ENCODE measurements at places on chromosomes 1 and 21.

DNA sequence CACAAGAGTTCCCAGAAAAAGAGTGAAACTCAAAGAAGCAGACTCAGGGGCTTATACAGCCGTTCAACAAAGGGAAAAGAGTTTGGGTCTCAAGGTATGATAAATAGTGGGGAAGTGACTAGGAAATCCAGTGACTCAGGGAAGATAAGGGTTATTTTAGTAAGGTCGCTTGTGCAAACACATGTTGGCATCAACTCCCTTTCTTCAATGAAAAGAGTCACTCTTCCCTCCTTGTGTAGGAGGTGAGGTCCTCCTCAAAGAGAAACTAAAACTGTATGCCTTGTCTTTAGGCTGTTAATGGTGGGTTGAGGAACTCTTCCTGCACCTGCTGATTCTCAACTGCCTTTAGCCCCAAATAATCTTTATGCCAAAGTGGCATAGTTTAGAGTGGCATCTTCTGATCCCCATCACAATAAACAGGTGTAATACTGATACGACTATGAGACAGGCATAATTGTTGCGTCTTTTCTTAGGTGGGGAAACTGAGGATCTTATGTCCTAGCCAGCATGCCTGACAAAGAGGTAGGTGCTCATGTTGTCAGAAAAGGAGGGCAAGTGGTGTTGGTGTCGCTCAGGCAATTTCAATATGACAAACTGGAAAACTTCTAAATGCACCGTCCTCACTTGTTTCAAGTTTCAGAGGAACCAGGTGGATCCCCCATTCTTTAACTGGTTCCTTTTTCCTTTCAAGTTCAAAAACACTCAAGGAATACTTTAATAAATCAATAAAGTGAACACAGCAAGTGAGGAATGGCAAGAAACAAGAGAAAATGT is 294.1 kb upstream of the RUNX1 start:
- DNase-seq, result no peak

DNA sequence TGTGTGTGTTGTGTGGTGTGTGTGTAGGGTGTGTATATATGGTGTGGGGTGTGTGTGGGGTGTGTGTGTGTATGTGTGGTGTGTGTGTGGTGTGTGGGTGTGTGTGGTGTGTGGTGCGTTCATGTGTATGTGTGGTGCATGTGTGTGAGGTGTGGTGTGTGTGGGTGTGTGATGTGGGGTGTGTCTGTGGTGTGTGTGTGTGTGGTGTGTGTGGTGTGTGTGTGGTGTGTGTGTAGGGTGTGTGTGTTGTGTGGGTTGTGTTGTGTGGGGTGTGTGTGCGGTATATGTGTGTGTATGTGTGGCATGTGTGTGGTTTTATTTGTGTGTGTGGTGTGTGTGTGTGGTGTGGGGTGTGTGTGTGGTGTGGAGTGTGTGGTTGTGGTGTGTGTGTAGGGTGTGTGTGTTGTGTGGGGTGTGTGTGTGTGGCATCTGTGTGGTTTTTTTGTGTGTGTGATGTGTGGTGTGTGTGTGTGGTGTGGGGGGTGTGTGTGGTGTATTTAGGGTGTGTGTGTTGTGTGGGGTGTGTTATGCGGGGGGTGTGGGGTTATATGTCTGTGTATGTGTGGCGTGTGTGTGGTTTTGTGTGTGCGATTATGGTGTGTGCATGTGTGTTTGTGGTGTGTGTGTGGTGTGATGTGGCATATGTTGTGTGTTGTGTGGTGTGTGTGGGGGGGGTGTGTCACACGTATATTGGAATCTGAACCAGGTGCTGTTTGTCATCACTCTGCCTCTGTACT is 17.1 kb upstream of the ZBTB21 start:
- DNase-seq, result no peak

DNA sequence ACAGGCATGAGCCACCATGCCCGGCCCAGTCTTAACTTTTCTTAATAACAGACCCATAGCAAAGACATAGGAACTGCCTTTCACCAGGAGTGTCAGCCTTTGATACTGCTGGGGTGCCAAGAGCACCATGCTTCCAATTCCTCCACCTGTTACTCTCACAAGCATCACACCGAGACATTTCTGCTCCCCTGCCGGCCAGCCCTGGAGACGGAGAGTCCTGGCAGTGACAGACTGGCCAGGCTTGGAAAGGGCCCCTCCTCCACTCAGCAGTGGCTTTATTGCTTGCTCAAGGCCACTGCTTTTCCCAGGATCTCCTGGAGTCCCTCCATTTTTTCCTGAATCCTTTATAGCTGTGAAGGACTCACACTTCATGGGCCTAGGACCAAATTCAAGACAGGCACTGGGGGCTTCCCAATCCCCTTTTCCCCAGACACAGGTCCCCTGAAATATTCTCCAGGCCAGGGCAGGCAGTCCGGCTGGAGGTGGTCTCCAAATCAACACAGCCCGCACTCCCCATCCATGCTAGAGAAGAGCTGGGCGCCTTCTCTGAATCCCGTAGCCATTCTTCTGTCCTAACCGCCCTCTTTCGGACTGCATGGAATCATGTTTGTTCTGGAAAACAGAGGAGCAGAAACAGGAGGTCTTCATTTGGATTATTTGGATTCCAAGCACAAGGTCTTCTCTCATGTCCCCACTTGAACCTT is 25.5 kb upstream of the PTPRF start:
- no peak for DNase-seq

DNA sequence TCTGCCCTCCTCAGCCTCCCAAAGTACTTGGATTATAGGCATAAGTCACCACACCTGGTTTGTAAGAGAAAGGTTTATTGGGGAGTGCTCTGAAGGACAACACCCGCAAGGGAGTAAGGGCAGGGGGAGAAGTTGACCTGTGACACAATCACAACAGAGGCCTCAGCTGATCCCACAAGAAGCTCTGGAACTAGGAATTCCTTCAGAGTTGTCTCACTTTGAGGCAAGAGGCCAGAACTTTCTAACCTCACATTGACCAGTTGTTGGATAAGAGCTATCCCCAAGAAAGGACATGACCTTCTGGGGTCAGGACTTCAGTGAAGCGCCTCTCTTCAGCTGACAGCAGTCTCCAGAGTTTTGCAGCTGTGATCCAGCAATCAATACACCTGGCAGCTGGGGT is 27.4 kb upstream of the RC3H1 start:
- DNase-seq, result no peak

DNA sequence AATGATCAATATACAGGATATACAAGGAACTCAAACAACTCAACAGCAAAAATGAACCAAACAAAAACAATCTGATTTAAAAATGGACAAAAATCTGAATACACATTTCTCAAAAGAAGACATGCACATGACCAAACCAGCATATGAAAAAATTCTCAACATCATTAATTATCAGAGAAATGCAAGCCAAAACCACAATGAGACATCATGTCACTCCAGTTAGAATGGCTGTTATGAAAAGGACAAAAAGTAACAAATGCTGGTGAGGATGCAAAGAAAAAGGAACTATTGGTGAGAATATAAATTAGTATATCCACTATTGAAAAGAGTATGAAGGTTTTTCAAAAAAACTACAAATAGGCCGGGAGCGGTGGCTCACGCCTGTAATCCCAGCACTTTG is 42.0 kb downstream of the FCRL3 start:
- no peak for DNase-seq

DNA sequence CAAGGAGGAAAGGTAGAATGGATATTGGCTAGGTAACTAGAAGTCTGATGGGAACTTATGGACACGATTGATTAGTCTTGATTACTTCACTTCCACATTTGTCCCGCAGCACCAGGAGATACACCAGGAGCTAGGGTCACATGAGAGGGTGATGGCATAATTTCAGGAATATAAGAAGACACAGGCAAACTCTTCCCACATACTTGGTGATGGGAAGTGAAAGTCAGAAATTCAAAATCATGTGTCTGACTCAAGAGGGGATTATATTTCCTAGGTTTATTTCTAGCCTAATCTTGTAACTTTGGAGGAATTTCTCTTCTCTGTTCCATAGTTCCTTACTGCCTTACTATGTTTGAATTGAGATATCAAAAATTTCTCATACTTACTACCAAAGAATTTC is 185.0 kb downstream of the PBX1 start:
- no peak for DNase-seq

DNA sequence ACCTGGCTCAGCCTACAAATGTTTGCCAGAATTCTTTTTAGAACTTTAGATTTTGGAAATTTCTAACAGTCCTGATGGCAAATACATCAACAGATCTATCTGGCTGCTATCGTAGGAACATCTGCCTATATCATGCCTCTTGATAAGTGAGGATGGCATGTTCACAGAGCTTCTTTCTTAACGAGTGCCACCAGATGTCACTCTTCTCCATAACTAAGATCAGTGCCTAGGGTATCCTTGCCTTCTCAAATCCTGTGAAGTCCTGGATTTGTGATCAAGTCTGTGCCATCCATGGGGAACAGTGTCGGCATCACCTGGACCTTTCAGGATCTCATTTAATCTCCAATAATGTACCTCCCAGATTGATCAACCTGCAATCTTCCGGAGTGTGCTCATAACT is 36.5 kb upstream of the CD5L start:
- no peak for DNase-seq

DNA sequence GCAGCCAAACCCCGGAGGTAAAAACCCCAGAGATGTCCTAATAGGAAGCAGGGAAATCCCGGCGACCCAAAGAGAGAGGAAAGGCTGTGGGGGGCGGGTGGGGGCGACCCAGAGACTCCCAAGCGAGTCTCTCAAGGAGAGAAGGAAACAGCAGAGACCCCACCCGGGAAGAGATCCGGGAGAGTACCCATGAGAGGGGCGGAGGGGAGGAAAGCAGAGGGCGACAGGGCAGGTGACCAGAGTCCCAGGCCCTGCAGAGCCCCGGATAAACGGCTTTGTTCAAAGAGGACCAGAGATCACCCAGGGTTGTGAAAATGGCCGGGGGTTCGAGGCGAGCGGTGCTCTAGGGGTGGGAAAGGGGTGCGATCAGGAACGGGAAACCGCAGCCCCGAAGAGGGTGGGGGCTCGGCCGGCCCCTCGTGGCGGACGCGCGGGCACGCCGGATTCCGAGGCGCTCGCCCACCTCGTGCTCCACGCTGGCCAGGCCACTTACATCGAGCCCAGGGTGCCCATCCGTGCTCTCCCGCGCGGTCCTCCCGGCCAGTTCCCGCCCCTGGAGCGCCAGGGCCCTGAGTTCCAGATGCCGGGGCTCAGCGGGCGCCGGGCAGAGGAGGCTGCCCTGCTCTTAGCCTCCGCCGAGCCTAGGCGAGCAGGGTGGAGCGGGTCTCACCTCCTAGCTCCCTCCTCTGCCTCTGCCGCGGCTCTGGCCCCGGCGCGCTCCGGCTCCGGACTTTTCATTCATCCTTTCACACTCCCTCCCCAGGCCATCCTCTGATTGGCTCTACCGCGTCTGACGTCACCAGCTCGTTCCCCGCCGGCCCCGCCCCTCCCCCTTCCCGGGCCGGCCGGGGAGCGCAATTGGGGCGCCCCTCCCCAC is 52.3 kb downstream of the RHBG start:
- DNase-seq, result no peak

- no peak for DNase-seq
Measured at GRCh38 chr1:186984959-186985358, 156.2 kb downstream of the PLA2G4A start.

DNA sequence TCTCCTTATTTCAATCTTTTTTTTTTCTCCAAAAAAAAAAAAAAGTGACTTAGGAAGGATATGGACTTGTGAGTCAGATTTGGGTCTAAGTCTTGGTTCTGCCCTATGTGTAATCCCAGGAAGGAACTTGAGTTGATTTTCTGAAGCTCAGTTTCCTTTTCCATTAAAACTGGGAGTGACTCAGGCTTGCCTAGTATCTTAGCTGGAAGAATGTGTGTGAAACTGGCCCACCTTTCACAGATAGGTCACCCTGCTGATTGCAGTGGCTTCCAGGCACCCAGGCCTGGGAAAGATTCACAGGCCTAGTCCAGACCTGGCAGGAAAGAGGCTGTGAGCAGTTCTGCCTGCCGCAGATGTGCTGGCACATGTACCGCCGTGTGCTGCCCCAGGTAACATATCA is 218.3 kb upstream of the HOOK1 start:
- DNase-seq, result no peak

DNA sequence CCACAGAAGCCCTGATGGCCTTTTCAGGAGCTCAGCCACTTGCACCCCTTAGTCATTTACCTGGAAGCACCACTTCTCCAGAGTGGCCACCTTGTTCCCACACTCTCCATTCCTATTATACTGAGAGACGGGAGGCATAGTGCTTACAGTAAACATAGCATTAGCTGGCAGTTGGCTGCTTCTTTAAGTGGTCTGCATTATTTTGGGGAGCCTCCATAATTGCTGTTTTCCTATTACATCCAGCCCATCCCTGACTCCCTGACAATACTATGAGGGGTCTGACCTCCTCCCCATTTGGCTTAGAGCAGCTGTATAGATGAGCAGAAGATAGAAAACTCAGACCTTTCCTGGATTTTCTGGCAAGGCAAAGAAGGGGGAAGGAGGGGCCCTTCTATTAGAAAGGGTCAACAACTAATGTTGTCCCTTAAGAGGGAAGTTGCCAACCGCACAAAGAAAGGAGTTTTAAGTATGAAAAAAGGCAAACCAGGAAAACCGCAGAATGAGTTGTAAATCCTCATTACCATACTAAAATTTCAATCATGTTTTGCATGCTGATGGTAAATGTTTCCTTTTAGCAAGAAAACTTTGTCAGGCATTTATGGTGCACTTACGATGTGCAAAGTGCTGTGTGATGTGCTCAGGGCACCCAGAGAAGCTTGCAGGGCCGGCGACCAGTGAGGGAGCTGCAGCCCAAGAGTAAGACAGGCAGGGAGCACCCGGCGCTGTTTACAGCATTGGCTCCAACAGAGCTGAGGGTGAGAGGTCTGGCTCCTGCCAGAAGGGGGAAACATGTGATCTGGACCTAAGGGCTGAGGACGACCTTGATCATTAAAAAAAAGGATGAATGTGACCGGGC is 167.3 kb downstream of the ZZZ3 start:
- no peak for DNase-seq

DNA sequence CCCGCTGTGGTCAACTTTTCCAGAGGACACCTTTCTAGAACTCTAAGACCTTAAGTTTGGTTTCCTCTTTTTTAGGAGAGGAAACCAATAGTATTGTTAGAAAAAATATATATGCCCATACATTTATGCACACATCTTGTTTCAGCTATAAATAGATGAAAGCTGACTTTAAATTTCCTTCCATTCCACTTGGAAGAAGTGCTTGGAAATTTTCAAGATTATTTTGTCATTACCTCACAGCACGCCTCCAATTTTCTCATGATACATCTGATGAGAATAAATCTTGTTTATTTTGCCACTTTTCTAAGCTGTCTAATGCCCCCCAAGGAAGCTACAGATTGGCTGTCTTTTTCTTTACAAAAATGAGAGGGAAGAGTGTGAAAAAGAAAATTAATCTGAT is 65.8 kb downstream of the NIBAN1 start:
- no peak for DNase-seq

- DNase-seq, result no peak
Measured at GRCh38 chr1:115811140-115811828, 29.6 kb downstream of the NHLH2 start.

- no peak for DNase-seq
Measured at GRCh38 chr1:225911191-225912130, 12.6 kb downstream of the PYCR2 start.

DNA sequence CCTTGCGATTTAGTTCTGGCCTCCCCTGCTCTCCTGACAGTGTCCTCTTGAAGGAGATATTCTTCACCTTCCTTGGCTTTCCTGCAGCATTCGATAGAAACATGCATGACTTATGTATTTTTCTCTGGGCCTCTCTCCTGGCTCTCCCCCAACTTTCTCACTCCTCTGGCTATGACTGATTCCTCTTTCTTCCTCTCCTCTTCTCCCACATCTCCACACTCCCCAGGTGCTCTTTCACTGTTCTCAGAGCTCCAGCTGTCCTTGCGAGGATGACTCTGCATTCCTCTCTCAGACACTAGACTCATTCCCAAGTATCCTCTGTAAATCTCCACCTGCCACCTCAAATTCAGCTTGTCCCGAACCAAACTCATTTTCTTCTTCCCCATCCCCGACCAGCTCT is 18.0 kb downstream of the LRRC42 start:
- no peak for DNase-seq

GRCh38 chr1:28663871-28664470 is 4.6 kb upstream of the GMEB1 start:
- no peak for DNase-seq
